Transverse colon (tissue), 4 donors: ENCODE measurements at places on chromosomes 7 and 10. TPM values are rescaled to one million over a fixed set of nuclear protein-coding genes. Genes with fewer than 3 reads are reported as not detected.

CALML3 gene
- not detected for total RNA-seq

CHAT gene
- not detected for total RNA-seq

AGAP5 gene
- total RNA-seq, result 8.6 TPM

DNA sequence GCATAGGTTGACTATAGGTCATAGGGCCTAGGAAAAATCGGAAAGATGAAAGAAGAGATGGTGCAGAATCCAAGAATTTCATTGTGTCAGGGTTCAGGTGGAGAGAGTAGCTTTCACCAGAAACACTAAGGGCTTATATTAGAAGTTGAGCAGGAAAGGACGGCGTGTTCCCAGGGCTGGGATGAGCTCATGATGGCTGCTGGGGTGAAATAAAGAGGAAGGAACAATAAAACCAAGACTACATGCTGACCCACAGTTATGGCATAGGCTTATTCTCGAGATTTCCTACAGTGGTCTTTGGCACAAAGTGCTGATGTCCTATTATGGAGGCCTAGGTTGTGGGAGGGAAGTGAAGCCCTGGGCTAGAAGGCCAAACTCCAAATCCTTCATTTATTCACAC, 195.8 kb downstream of the PTEN start:
- DNase-seq, result no peak

- DNase-seq, result no peak
These were observed 5.8 kb downstream of the C7orf57 start for GRCh38 chr7:48040944-48041652.

DNA sequence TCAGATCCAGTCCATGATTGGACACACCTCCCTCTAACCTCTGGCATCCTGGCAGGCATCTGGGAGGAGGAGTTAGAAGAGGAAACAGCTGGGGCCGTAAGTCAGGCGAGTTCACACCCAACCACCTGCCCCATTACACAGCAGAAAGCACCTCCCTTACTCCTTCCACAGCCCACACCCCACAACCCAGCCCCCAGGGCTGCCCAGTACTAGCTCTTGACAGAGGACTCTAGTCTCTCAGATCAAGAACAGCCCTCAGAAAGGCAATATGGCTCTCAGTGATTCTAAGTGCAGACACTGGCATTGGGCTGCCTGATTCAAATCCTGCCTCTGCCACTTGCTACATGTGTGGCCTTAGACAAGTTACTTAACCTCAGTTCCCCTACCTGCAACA, 34.1 kb downstream of the KCNMA1 start:
- DNase-seq, result peak; percentile 68

- no peak for DNase-seq
These were observed 25.5 kb downstream of the SLC18A2 start for GRCh38 chr10:117266400-117266799.

DNA sequence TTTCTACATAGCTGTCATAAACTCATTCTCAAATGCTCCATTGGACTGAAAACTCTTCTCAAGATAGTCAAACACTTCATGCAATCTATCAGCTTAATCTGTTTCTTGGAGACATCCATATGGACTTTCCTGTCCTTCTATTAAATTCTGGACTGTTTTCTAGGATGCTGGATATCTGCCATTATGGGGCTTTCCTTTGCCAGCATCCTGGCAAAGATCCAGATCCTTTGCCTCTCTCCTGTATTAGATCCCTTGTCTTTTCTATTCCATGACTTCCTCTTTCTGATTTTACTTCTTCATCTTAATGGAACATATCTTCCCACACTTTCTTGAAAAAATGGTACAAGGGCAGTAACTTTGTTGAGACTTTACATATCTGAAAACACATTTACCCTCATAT, 35.9 kb upstream of the SKAP2 start:
- DNase-seq, result no peak

GRCh38 chr10:69269761-69270160, 8.5 kb upstream of the HK1 start:
- DNase-seq, result no peak

GRCh38 chr10:92530421-92530820, 43.5 kb downstream of the IDE start:
- DNase-seq, result no peak

PPRC1 gene
- total RNA-seq, result 12.9 TPM

- DNase-seq, result peak; percentile 54
These were observed 3.4 kb upstream of the SMARCD3 start for GRCh38 chr7:151251689-151252560.

DNA sequence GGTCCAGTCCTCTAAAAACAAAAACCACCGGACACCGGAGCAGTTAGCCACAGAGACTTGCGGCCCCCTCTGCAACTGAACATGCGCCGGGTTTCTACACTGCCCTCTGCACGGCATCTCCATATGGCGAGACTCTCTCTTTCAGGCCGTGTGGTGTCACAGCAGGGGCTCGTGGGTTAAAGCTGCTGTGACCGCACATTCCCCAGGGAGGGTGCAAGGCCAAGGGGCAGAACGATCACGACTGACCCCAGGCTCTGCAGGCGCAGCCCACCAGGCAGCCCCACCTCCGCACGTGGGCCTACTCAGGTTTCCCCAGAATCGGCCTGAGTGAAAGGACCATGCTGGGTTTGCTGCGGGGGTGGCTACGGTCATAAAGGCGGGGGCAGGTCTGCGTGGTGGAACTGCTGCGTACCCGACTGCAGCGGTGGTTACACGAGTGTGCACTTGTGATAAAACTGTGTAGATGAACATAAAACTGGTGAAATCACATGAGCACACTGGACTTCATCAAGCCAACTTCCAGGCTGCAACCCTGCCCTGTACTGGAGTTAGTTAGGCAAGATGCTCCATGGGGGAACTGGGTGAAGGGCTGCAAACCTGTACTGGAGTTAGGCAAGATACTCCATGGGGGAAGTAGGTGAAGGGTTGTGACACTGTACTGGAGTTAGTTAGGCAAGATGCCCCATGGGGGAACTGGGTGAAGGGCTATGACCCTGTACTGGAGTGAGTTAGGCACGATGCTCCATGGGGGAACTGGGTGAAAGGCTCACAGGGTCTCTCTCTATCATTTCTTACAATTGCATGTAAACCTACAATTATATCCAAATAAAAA, 81.4 kb upstream of the PPP2R2D start:
- no peak for DNase-seq

GRCh38 chr10:104447331-104447730, 93.7 kb downstream of the CFAP58 start:
- no peak for DNase-seq

DNA sequence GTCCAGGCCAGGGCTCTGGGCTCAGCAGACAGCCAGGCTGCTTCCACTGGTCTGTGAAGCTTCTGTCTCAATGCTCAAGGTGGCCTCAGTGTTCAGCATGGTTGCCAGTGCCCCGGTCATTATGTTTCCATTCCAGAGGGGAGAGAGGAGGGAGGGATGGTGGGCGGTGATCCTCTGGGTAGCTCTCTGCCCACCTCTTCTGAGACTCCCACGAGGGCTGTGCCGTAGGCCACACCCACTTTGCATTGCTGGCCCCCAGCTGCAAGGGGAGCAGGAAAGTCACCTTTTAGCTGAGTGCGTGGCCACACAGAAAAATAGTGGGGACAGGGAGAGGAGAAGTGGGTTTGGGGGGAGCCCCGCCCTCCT, 42.5 kb downstream of the FOXK1 start:
- DNase-seq, result no peak

- DNase-seq, result no peak
These were observed 120.4 kb upstream of the SDK1 start for GRCh38 chr7:3180604-3181003.

CPVL gene
- total RNA-seq, result 0.75 TPM

RET gene
- 0.37 TPM for total RNA-seq

DNA sequence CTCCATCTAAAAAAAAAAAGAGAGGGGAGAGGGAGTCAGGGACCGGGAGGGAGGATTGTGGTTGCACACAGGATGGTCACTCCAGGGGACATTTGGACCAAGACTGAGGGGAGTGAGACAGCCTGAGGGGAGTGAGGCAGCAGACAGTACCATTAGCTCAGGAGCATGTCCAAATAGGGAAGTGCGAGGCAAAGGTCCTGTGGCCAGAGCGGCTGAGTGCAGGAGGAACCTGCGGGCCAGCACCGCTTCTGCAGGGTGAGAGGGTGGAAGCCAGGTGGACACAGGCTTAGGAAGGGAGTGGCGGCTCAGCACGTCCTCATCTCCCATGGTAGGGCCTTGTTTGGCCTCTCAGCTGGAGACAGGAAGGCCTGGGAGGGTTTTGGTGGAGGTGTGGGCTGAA, 48.9 kb upstream of the PFKFB3 start:
- DNase-seq, result no peak

- no peak for DNase-seq
These were observed 73.8 kb downstream of the TAF3 start for GRCh38 chr10:7892146-7892545.

CCDC172 gene
- not detected for total RNA-seq

DNA sequence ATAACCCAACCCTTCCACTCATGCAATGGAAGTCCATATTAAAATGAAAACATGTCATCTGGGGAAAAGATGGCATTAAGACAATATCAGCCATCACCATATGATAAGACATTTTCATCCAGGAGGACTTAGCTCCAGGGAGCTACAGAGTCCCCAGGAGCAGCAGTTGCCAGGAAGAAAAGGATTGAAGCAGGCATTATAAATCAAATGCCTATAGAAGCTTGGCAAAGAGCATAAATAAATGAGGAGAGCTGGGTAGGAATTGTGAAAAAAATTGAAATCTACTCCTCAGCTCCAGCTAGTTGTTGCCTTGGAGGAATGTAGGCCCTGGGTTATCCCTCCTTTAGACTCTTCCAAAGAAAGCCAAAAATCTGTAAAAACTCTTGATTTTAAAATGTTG, 42.5 kb downstream of the FAM13C start:
- DNase-seq, result no peak

GRCh38 chr7:39829028-39829427, 121.0 kb upstream of the CDK13 start:
- no peak for DNase-seq

- DNase-seq, result no peak
These were observed 3.9 kb upstream of the PURB start for GRCh38 chr7:44889086-44889781.

GRCh38 chr7:67989142-67989541, 992.5 kb downstream of the TYW1 start:
- DNase-seq, result no peak

- no peak for DNase-seq
These were observed 390.1 kb downstream of the NXPH1 start for GRCh38 chr7:8823486-8823885.

GRCh38 chr7:111292026-111292470, 201.1 kb downstream of the LRRN3 start:
- no peak for DNase-seq

ATP6V0A4 gene
- total RNA-seq, result not detected

GRCh38 chr7:107322015-107322414, 147.8 kb upstream of the GPR22 start:
- no peak for DNase-seq

DNA sequence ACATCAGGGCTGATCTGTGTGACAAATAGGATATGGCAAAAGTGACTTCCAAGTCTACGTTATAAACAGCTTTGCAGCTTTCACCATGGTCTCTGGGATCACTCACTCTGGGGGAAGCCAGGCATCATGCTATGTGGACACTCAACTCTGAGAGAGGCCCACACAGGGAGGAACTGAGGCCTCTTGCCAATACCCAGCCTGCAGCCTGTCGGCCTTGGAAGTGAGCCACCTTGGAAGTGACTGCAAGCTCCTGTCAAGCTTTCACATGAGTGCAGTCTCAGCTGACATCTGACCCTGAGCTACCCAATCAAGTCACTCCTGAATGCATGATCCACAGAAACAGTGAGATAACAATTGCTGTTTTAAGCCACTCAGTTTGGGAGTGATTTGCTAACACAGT, 56.5 kb downstream of the MMRN2 start:
- peak; percentile 26 for DNase-seq

ZNF239 gene
- 1.4 TPM for total RNA-seq

CNNM1 gene
- total RNA-seq, result not detected

- DNase-seq, result no peak
These were observed 168.7 kb downstream of the TMEM178B start for GRCh38 chr7:141242568-141242967.

DNA sequence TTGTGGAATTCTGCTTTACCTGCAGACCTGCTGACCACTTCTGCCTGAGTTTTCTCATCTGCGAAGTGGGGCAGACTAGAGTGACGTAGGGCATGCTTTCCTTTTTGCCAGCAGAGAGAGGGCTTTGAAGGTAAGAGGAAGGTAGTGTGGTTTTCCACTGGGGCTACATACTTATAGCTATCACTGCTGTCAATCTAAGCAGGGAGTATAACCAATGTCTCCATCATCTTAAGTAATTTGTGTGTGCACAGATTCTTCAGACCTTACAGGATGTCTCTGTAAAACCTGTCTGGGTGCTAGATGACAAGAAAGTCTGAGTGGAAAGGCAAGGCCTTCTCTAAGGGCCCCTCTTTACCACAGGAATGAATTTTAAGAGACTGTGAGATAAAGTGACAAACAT, 106.8 kb downstream of the RBM20 start:
- no peak for DNase-seq

ICA1 gene
- total RNA-seq, result 48.7 TPM

DNA sequence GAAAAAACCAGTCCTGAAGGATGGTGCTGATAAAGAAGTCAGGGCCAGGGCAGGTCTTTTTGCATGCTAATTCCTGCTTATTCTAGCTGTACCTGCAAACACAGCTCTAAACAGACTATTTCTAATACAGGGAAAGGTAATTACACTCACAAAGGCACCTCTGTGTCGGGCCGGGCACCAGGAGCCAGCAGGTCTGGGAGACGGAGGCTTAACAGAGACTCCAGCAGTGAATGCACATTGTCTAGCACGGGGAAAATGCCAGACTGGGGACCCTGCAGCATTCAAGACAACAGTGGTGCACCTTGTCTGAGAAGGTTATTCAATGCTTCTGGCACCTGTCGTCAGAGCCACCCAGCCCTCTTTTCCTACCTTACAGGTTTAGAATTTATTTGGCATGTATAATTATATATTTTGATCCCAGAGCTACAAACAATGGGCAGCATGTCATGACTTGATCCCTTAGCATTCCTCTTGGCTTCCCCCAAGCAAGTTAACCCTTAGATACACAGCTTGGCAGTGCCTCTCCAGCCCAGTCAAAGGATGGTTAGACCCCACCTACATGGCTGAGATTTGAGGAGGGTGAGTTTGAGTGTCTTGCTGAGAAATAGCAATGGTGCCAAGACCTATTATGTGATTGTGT, 185.2 kb downstream of the SLC25A13 start:
- DNase-seq, result no peak

HMX3 gene
- 1.2 TPM for total RNA-seq

- DNase-seq, result no peak
These were observed 24.6 kb downstream of the DIP2C start for GRCh38 chr10:664893-665292.

DNA sequence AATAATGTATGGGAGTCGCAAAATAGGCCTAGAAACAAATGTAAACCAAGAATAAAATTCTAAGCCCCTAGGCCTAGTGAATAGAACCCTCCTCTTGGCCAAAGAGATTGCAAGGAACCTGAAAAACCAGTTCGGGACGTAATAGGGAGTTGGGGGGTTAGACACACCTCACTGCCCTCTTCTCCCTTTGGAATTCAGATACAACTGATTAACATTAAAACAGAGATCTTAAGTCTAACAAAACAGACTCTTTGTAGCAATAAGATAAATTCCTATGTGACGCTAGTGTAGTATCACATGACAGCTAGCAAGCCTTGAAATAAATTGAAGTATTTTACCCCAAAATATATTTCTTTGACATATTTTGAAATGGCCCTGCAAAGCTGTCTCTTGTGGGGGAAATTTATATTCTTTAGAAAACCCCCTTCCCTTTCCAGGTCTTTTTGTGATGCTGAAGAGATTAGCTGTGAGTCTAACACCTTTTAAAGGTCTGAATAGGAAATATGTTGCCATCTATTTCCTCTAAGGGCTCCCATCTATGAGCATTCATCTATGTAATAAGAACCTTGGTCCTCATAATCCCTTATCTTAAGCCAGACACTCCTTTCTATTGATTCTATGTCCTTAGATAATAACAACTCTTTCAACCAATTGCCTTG, 623.4 kb upstream of the NRG3 start:
- no peak for DNase-seq
